ENCODE measurements at places on chromosomes 12 and 14. TPM values are rescaled to one million over a fixed set of nuclear protein-coding genes. Genes with fewer than 3 reads are reported as not detected.

The WNT1 gene
- not detected for total RNA-seq

The NR1H4 gene
- not detected for total RNA-seq

The CRY1 gene
- total RNA-seq = 11.1 TPM

The LHX5 gene
- not detected for total RNA-seq

The ATF1 gene
- total RNA-seq = 16.4 TPM

The NPC2 gene
- 86.4 TPM for total RNA-seq

The MMP17 gene
- total RNA-seq = 0.75 TPM

The ULK1 gene
- total RNA-seq = 43.7 TPM

The CDH24 gene
- 0.46 TPM for total RNA-seq

The SCNN1A gene
- not detected for total RNA-seq

The EPYC gene
- not detected for total RNA-seq

The SLC25A47 gene
- total RNA-seq = not detected

The B4GALNT3 gene
- 0.20 TPM for total RNA-seq

The AQP6 gene
- total RNA-seq = not detected

The LPAR5 gene
- 0.49 TPM for total RNA-seq

The KLRC1 gene
- total RNA-seq = not detected

The GUCY2C gene
- not detected for total RNA-seq

The OR8S1 gene
- total RNA-seq = not detected

The HOXC9 gene
- total RNA-seq = 18.6 TPM

The NEUROD4 gene
- not detected for total RNA-seq

The RTL1 gene
- total RNA-seq = not detected

The BDKRB1 gene
- not detected for total RNA-seq

The HOXC5 gene
- 0.36 TPM for total RNA-seq

The PTPN21 gene
- 11.1 TPM for total RNA-seq

The SLC7A7 gene
- total RNA-seq = 5.3 TPM

The HSPA2 gene
- 111 TPM for total RNA-seq

The ADAM21 gene
- 0.24 TPM for total RNA-seq

The NT5DC3 gene
- total RNA-seq = 12.6 TPM

The LMNTD1 gene
- total RNA-seq = not detected

The LAG3 gene
- total RNA-seq = not detected

The MYO1A gene
- not detected for total RNA-seq

The KRT6C gene
- total RNA-seq = not detected

The VPS37B gene
- total RNA-seq = 7.5 TPM

The TAS2R19 gene
- total RNA-seq = 2.5 TPM

The CLEC4C gene
- not detected for total RNA-seq

The SSTR1 gene
- 0.16 TPM for total RNA-seq

The MGP gene
- total RNA-seq = 57.2 TPM

The SETD1B gene
- total RNA-seq = 6.1 TPM

The ACRBP gene
- 0.65 TPM for total RNA-seq

The RNASE2 gene
- total RNA-seq = not detected

The TMEM30B gene
- not detected for total RNA-seq

The B4GALNT1 gene
- total RNA-seq = 25.5 TPM

The SERPINA1 gene
- total RNA-seq = 0.56 TPM

The OR6C65 gene
- not detected for total RNA-seq
